ENCODE measurements at places on chromosomes 6 and 20.

DNA sequence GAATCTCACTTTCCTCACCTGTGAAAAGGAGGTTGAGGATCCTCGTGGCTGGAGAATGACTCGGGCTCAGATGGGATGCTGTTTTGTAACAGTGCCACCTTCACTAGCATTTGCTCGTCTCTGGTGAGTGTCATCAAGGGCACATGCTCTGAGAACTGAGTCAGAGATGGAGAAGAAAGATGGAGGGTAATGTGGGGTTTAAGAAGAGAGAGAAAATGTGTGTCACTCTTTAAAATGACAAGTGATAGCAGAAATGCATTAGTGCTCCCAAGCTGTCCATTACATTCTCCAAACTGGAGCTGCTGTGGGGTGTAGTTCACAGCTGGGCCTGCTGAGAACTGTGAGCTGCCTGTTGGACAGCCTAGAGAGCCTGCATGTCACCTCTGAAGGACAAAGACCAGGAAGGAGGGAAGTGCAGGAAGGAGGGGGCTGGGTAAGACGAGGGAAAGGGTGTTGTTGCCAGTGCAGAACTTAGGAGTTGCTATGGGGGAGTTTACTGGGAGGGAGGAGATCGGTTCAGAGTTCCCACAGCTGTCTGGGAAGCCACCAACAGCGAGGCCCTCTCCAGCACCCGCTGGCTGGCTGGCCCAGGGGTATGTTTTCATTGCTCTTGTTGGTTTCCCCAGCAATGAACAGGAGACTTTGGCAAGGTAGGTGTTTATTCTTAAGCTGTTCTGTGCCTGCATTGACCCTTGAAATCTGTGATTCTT is 19.8 kb downstream of the GMPR start:
- no peak for DNase-seq

- DNase-seq = no peak
Observed at GRCh38 chr6:5516036-5516435, 254.7 kb downstream of the FARS2 start.

- no peak for DNase-seq
Observed at GRCh38 chr20:62696989-62697388, 11.6 kb upstream of the NTSR1 start.

- DNase-seq = no peak
Observed at GRCh38 chr6:7975764-7976146, 65.2 kb upstream of the TXNDC5 start.

GRCh38 chr6:110037726-110038295 is 59.7 kb downstream of the GPR6 start:
- no peak for DNase-seq

DNA sequence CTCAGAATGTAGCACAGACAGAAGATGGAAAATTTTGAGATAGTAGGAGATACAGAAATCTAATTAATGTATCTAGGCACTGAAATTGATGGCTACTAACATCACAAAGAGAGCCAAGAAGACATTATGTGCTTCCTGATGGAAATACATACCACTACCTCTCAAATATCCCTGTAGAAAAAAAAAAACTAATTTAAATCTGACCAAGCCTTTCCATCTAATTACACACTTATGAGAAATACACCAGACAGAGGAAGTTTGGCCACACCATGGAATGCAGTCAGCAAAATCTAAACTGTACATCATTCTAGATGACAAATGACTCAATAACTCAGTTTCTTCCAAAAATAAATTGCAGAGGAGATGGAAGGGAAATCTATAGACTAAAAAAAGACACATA is 18.9 kb downstream of the VPS52 start:
- no peak for DNase-seq

DNA sequence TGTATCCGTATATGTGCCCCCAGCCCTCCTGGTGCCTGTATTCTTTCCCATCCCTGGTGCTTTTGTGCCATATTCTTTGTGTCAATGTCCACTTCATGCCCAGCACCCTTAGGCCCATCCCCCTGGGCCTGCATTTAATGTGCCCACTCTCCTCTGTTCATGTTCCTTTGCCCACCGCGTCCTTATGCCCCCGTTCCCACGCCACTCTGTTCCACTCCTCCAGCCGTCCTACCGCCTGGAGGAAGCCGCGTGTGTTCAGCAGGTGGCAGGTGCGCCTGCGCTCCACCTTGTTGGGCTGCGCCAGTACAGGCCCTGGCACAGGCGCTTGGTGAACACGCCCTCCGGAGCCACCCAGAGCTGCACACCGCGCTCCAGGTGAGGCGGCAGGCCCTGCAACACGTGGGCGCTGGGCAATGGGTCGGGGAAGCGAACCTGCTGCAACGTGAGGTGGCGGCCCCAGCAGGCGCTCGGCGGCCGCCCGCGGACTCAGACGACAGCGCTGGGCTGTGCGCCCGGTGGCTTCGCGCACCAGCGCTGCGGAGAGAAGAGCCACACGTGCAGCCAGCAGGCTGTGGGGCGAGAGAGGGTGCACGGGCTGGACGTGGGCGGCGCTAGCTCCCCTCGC is 4.0 kb upstream of the FOXS1 start:
- DNase-seq = no peak

GRCh38 chr6:39855356-39855995 is 63.3 kb downstream of the DAAM2 start:
- no peak for DNase-seq

DNA sequence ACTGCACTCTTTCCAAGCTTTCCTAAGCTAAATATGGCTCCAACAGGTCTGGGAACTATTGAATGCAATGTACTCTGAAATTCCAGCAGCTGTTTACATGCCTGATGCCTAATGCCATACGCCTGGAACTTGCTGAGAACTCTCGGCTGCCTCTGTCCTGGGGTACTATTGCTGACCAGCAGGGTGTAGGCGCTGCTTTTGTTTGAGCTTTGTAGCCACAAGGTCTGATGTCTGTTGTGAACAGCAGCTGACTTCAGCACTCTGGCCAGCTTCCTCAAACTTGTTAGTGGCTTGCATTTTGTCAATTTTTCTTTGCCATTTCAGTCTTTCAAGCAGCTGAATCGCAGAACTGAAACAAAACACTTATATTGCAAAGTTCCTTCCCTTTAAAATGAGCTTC is 26.7 kb downstream of the SAYSD1 start:
- DNase-seq = no peak

GRCh38 chr6:157267654-157268053 is 55.7 kb downstream of the TMEM242 start:
- no peak for DNase-seq

DNA sequence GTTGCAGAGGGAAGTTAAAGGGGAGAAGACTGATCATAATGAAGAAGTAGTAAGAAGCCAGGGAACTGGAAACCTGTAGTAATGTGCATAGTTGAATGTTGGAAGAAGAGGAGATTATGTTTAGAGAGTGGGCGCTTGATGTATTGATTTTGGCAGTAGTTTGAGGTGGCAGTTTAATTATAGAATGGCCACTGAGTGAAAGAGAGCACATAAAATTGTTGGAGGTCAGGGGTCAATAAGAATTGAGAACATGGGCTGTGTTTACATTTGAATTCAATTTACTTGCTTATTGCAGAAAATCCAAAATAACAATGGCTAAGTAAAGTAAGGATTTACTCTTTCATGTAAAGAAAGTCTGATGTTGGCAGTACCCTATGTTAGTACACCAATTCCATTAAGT is 15.7 kb downstream of the VTA1 start:
- DNase-seq = no peak

GRCh38 chr6:12277386-12277785 is 12.8 kb upstream of the EDN1 start:
- no peak for DNase-seq

DNA sequence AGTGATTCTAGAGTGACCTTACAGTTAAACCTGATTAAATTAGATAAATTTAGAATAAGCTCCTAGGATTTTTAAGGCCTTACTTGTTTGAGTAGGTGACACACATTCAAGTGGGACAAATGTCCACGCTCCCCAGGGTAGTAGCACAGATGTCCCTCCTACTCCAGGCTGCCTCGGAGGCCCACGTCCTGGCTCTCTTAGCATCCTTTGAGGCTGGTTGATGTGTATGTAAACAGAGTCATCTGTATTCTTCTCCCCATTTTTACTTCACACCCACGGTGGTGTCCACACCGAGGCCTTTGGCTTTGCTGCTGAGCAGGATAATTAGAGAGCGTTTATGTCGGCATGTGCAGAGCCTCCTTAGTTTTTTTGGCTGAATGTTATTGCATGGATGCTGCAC is 15.8 kb downstream of the ENTPD6 start:
- DNase-seq = no peak

- DNase-seq = no peak
Observed at GRCh38 chr6:31639449-31639861, 13.0 kb downstream of the BAG6 start.

- no peak for DNase-seq
Observed at GRCh38 chr6:37396571-37397180, 36.3 kb upstream of the CMTR1 start.

GRCh38 chr6:149766156-149766769 is 16.7 kb downstream of the PCMT1 start:
- no peak for DNase-seq

DNA sequence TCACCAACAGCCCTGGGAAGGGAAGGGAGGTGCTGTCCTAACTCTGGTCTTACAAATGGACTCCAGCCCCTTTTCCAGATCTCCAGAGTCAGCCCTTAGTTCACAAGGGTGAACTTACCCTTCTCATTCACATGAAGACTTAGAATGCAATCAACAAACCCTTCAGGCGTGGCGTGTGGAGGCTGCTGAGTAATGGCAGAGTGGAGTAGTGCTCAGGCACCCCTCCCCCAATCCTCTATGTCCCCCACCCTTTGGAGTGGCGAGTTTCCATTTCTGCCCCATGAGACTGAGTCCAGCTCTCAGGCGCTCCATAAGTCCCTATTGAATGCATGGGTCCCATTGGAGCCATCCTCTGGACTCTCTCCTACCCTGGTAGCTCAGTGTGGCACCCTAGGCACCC is 3.3 kb downstream of the SNAI1 start:
- DNase-seq = no peak

GRCh38 chr6:32082935-32083334 is 26.2 kb downstream of the TNXB start:
- DNase-seq = no peak

- DNase-seq = no peak
Observed at GRCh38 chr6:100035873-100036653, 42.0 kb upstream of the MCHR2 start.

GRCh38 chr6:26202811-26203583 is 115.8 kb downstream of the HFE start:
- DNase-seq = no peak

- no peak for DNase-seq
Observed at GRCh38 chr6:82458147-82458546, 94.5 kb downstream of the TPBG start.

DNA sequence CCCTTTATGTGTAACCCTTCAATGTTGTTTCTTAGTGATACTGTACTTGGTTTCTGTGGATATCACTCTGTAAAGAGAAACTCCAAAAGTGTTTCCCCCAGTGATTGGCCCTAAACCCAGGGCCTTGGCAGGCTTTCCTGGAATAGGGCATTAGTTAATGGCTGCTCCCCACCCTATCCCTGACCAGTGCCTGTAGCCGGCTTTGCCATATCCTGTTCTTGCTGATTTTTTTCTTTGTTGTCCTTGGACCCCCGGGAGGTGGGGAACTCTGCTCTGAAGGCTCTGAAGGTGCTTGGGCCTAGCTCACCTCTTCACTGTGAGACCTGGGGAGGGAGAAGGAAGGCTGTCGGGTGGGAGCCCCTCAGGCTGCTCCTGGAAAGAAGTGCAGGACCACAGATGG is 120.1 kb downstream of the TCP11 start:
- DNase-seq = no peak

DNA sequence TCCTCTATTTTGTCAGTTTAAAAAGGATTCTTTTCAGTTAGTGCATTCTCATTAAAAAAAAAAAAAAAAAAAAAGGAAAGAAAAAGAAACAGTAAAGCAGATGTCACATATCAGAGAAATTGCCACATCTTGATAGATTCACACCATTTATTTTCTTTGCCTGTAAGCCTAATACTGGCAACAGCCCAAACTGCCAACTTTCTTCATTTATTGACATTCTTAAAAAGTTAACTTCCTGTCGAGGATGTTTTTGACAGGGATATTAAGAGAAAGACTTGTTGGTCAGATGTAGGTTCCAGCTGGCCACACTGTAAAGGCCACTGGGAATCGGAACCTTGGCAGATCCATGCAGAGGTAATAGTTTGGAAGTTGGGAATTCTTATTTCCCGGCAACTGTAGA is 332.6 kb downstream of the NRN1 start:
- DNase-seq = no peak

DNA sequence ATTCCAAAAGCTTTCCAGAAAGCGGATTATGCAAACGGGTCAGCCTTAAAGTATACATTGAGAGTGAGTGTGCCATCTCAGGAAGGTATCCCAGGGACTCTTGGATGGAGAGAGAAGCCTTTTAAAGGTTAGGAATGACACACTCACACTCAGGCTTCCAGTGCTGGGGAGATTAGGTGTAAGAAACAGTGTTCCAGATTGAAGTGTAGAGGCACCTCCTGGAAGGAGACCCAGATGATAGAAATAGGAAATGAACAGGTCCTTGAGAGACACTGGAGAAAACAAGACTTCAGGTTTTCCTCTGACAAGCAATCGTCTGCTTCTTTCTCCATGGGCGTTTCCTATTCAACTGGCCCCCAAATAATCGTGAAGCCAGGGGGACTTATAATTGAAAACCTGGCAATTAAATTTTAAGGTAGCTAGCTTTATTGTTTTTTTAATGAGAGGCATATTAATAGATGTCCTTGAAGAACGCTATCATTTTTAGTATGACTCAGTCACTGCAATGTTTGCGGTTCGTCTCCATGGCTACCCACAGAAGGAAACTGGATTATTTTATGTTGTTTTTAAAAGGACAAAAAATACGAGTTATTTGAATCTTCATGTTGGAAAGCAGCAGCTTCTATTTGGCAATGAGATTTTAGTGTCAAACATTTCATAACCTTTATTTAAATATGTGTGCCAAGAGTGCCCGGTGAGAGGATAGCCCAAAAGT is 85.3 kb downstream of the TRMT6 start:
- no peak for DNase-seq

DNA sequence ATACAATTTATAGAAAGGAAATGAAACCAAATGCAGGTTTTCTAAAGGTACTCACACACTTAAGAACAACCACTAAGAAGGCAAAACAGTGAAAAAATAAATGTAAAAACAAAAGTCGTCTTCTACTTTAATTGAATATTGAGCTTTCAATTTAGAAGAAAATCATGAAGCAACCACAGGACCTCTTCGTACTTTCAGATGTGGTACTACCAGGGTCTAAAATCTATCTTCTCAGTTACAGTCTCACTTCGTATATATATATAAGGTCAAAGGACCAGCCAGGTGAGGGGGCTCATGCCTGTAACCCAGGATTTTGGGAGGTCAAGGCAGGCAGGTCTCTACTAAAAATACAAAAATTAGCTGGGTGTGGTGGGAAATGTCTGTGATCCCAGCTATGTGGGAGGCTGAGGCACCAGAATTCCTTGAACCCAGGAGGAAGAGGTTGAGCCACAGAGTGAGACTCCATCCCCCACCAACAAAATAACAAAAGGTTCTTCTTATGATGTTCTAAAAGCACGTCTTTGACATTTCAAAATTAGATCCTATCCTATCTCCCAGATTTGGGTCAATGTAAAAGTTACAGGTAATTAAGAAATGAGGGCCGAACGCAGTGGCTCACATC is 12.5 kb downstream of the ROMO1 start:
- DNase-seq = no peak

- DNase-seq = no peak
Observed at GRCh38 chr6:38400101-38400500, 239.6 kb downstream of the BTBD9 start.

- no peak for DNase-seq
Observed at GRCh38 chr6:35260591-35261570, 1.3 kb downstream of the ZNF76 start.

- peak; percentile 74 for DNase-seq
Observed at GRCh38 chr20:32207626-32208498, at the start of the genes PLAGL2 and POFUT1. PLAGL2 (minus strand) TSS chr20:32207743; CDS start chr20:32202178, 5,565 bp downstream. POFUT1 (plus strand) TSS chr20:32207880; CDS start chr20:32207942, 62 bp downstream.

- DNase-seq = no peak
Observed at GRCh38 chr20:35055445-35056276, 36.9 kb downstream of the TRPC4AP start.

- DNase-seq = no peak
Observed at GRCh38 chr6:156396068-156396771, 381.0 kb upstream of the ARID1B start.
